Stimulated activated CD8-positive, alpha-beta memory T cell treated with anti-CD3 and anti-CD28 coated beads, Interleukin-4, amount 100 ng/mL, for 1 hour (primary cell): ENCODE measurements at places on chromosomes 1 and 21.

- no peak for DNase-seq
Observed at GRCh38 chr1:47951545-47952235, 45.5 kb downstream of the TRABD2B start.

DNA sequence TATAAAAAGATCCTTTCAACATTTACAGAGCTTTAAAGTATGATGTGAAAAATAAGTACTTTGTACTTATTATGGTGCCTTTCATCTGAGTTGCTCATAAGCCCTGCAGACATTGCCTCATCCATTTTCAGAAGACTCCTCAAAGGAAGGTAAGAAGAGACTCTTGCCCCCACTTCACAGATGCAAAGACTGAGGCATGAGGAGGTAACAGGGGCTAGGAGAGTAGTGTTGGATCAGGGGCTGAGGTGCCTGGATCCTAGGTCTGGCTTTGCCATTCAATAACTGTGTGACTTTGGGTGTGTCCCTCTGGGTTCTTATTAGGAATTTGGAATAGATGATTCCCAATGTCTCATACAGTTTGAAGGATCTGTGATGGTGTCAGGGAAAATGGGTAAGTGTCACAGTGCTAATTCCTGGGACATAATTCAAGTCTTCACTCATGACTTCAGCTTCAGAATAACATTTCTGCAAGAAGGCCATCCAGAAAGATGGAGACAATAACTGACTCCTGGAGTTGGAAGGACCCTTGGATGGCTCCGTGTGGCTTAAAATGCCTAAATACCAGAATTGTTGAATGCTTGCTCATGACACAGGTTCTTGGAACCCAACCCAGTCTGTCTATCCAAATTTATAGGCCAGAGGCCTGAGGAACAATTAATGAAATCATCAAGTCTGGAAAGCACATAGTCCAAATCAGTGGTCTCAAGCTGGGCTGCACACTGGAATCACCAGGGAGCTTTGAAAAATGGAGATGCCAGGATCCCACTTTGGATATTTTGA lies 93.1 kb upstream of the RUNX1 start:
- no peak for DNase-seq

DNA sequence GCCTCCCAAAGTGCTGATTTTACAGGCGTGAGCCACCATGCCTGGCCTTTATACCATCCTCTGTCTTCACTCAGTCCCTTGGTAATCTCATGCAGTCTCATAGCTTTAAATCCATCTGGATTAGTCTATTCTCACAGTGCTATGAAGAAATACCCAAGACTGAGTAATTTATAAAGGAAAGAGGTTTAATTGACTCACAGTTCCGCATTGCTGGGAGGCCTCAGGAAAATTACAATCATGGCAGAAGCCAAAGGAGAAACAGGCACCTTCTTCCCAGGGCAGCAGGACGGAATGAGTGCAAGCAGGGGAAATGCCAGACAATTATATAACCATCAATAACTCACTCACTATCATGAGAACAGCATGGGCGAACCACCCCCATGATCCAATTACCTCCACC lies 49.1 kb upstream of the CPLANE2 start:
- DNase-seq, result no peak

- DNase-seq, result no peak
Observed at GRCh38 chr1:75412616-75413015, 198.3 kb downstream of the SLC44A5 start.

DNA sequence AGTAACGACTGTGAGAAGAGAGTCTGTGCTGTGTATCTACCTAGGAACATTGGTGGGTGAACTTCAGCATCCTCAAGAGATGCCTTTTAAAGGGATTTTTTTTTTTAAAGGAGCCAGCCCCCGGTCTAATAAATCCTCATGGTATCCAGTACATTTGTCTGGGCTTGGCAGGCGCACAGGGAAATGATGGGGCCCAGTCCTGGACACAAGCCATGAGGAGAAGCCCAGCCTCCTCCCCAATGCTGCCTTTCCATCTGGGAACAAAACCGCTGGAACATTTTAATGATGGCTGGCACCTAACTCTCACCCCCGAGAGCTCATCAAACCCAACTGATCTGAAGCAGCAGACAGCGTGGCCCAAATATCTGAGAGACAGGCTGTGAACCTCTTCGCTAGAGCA lies 64.2 kb downstream of the ACOT7 start:
- no peak for DNase-seq

- no peak for DNase-seq
Observed at GRCh38 chr1:55244476-55245099, 29.4 kb upstream of the USP24 start.

GRCh38 chr1:219289171-219289570 lies 115.5 kb downstream of the LYPLAL1 start:
- no peak for DNase-seq

GRCh38 chr1:201385299-201385891 lies 7.9 kb upstream of the TNNT2 start:
- no peak for DNase-seq

DNA sequence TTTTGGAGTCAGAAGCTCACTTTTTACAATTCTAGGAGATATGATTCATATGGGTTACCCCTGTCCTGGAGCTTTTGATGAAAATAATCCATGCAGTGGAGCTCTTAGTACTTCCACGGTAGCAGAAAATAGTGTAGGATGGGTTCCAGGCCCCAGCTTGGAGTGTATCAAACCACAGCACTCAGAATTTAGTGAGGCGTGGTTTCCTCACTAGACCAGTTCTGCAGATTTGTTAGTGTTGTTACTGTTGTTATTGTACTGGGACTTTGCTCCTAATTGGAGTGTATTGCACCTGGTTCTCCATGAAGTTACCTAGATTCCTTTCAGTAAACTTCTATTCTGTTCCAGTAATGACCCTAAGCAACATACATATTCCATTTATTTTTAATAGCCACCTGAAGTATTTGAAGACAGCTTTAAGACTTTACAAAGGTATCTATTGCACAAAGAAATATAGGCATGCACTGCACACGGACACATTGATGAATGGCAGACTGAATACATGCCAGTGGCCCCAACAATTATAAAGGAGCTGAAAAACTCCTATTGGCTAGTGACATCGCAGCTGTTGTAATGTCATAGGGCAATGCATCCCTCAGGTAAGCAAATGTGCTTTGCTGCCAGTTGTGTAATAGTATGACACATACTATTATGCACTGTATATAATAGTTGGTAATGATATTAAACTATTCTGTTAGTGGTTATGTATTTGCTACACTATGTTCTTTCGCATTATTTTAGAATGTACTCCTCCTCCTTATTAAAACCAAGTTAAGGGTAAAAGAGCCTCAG lies 1058.0 kb downstream of the KCNT2 start:
- DNase-seq, result no peak

DNA sequence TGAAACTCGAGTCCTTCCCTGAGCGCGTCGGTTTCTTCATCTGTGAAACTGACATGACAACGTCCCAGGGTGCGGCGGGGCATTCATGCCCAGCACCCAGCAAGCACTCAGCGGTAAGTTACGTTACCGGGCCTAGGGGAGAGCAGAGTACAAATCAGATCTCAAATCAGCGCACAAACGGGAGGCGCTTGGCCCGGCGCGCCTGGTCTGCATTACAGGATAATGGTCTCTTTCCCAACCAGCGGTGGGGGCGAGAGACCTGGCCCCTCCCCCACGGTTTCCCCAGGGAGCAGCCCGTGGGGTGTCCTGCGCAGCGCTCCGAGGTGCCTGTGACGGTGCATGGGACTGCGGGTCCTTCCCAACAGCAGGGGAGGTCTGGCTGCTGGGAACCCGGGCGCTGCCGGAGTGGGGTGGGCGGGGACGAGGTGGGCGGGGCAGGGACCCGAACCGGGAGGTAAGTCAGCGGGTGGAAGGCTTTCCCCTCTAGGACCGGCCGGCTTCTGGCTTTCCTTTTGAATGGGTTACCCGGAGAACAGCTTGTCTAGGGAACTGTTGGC lies 1.0 kb downstream of the TMEM51 start:
- DNase-seq, result no peak

GRCh38 chr1:37177230-37177864 lies 143.0 kb upstream of the GRIK3 start:
- no peak for DNase-seq

GRCh38 chr1:185325413-185325812 lies 8.4 kb upstream of the IVNS1ABP start:
- DNase-seq, result no peak

GRCh38 chr1:235297579-235297978 lies 30.4 kb downstream of the ARID4B start:
- DNase-seq, result no peak

GRCh38 chr1:15918962-15919715 lies 56.8 kb downstream of the ZBTB17 start:
- peak; percentile 17 for DNase-seq

GRCh38 chr1:176811511-176812288 lies 348.7 kb downstream of the PAPPA2 start:
- no peak for DNase-seq

GRCh38 chr1:15531003-15531402 lies 4.4 kb downstream of the DNAJC16 start:
- DNase-seq, result no peak

DNA sequence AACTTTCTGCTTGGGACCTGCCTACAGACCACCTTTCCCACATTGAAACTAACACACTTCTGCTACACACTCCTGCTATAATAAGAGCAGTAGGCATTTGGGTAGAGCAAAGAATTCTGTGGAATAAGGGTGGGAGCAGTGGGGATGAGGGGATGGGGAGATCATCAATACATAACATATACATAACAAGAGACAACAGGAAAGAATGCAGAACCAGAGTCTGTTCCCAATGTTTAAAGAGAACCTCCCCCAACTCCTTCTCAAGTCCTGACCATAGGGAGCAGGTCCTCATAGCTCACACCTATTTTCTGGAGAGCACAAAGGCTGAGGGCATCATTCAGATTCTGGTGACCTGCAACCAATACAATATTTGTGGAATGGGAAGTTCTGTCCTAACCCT lies 121.6 kb upstream of the BARHL2 start:
- DNase-seq, result no peak

- DNase-seq, result no peak
Observed at GRCh38 chr21:32545948-32546441, 39.3 kb downstream of the TCP10L start.

- DNase-seq, result no peak
Observed at GRCh38 chr1:211620097-211620496, 41.1 kb upstream of the SLC30A1 start.

DNA sequence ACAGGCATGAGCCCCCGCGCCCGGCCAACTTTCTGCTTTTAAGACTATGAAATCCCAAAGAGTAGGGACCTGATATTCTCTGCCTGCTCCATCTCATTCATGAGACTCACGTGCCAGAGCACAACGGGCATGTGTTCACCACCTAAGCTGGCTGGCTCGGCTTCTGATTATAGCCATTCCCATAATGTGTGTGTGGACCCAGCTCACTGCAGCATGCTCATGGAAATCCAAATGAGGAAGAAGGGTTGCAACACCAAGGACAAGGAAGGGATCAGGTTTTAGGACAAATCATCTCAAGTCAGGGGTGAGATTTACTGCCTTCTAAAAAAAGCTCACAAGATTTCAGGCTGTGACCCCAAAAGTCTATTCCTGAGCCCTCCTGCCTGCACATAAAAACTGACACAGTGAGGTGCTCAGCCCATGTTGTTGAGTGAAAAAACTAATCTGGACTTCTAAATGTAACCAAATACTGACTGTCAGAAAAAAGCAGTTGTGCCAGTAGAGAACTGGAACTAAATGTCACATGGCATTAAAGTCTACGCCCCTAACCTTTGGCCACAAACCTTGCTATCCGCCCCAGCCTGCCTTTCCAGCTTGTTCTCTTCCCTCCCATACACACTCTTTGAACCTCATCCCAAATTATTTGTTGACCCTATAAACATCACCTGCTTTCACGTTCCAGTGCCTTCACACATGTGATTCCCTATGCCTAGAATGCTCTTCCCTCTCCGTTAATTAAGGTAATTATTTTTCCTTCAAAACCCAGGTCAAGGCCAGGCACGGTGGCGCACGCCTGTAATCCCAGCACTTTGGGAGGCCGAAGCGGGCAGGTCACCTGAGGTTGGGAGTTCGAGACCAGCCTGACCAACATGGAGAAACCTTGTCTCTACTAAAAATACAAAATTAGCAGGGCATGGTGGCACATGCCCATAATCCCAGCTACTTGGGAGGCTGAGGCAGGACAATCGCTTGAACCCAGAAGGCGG lies 9.1 kb upstream of the COA7 start:
- no peak for DNase-seq

- no peak for DNase-seq
Observed at GRCh38 chr1:101291562-101292380, 55.0 kb downstream of the S1PR1 start.

GRCh38 chr21:36186081-36186480 lies 29.5 kb downstream of the DOP1B start:
- DNase-seq, result no peak

DNA sequence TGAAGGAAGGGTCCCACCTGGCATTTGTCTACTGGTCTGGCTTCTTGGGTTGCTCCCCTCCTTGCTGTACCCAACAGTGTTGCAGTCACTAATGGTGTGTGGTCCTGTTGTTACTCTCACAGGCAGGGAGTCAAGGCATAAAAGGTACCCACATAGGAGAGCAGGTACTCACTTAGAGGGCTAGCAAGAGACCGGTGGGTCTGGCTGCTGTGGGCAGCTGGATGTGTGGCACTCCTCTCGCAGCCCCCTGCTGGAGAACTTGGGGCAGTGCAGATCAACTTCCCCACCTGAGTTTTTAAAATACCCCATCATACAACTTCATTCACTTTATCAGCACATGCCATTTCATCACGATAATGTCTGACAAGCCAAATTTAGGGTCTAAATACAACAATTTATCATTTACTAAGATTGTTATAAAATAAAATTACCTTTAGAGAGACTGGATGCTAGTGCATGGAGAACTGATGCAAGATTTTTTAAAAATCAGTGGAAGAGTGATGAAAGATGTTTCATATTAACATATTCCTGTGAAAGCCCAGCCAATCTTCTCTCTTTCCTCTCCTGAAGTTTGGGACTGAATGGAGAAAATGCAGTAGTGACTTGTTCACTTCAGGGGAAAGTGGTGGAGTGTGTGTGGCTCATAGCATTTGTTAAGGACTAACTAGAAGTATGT lies 42.8 kb downstream of the ACP6 start:
- no peak for DNase-seq

- no peak for DNase-seq
Observed at GRCh38 chr1:3604468-3604974, 6.8 kb downstream of the MEGF6 start.

DNA sequence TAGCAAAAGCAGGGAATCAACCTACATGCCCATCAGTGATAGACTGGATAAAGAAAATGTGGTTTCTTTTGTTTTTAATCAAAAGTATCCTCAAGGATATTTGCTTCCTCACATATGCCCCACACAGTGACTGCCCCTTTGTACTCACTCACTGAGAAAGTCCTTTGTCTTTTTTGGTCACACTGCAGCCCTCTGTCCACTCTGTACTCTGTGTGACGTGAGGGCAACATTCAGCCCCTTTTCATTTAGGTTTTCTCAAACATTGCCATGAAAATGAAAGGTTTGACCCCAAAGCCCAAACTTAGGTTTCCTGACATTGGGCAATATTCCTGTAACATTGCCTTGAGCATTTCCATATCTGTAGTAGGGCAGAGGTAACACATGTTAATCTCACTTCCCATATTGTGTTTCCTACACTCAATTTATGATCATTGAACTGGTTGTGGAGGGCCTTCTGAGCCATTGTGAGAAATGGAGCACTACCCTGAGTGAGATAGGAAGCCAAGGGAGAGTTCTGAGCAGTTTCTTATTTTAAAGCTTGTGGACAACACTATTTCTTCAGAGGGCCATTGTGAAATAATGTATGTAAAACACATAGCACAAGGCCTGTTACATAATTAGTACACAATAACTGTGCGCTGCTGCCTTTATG lies 501.9 kb upstream of the C1orf87 start:
- DNase-seq, result no peak
